ENCODE measurements at places on chromosomes 13 and 19. TPM values are rescaled to one million over a fixed set of nuclear protein-coding genes. Genes with fewer than 3 reads are reported as not detected.
A peak's percentile ranks its signal among the peaks of the same experiment; 100 is the strongest.

GRCh38 chr19:41706741-41707501 lies 1.5 kb upstream of the CEACAM5 start:
- DNase-seq = peak; percentile 59

- peak; percentile 61 for DNase-seq
Observed at GRCh38 chr13:27353166-27353583, 71.2 kb upstream of the GTF3A start.

Gene SCAF1
- 27.3 TPM for total RNA-seq

GRCh38 chr19:3142292-3142670 lies 6.4 kb downstream of the GNA15 start:
- DNase-seq = peak; percentile 87

DNA sequence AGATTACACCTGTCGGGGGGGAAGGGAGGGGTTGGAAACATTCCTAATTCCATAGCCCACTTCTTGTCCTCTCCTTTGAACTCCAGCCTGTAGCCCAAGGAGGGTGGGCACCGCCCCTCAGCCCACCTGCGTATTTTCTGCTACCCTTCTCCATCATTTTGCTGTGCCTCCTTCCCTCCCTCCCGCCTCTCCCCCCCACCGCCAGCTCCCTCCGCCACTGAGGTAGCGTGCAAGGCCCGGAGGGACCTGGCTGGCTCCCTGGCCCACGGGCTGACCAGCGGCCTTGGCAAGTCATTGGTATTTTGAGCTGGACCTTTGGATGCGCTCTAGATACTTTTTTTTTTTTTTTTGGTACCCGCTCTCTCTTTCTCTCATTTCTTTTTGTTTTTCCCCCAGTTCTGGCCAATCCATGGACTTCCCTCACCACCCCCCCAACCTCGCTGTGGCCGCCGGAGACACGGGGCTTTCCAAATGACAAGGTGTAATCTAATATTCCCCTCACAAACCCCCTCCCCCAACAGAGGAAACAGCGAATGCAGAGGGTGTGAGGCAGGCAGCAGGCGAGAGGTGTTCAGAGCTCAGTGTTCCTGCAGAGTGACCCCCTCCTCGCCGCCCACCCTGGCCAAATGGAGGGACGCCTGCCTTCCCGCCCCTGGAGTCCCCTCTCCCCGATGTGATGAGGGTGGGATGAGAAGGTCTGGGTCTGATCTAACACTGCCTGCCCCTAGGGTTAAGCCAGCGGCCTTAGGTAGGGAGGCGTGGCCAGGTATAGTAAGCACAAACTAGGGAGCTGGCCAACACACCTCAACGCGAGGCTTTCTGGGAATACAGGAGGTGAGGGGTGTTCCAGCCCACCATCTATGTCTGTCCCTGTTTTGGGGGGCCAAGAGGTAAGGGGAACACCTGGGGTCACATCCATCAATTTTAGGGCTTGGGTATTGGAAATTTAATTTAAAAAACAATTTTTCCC lies 89.2 kb downstream of the PTPRS start:
- no peak for DNase-seq

DNA sequence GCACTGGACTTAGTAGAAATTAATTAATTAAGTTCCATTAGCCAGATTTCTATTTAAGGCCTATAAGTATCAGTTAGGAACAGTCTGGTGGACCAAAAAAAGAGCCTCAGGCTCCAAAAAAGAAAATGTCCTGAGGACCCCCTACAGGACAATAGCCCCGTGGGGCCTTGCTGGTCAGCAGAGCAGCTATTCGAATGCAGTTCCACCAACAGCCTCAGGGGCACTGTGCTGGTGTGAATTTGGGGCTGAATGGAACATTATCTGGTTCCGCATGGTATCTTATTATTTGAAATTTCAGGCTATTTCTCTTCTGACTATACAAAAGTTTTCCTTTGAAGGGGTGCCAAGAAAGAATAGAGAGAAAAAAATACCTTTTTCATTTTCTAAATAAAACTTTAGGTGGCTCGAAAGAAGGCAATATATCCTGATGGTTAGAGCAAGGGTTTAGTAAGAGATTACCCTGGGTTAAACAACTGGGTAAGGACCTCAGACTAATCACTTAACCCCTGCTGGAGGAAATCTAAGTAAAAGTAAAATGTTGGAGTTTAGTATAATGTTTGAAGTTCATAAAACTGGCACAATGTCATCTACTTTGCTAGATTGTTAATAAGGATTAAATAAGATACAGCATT lies 147.2 kb downstream of the MIPEP start:
- DNase-seq = no peak

Gene ZNF726
- 7.3 TPM for total RNA-seq

DNA sequence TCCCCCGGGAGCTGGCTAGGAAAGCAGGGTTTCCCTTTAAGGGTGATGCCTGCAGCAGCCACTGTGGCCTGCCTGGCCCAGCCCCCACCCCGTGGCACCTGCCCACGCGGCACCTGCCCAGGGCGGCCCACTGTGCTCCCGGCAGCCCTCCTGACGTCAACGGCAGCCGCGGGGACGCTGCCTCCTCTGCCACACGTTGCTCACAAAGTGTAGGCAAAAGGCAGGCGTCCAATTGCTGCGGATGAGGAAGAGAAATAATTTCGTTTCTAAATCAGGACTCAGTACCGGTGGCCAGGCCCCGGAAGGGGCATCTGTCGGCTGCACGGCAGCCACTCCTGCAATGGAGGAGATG lies 122.3 kb downstream of the URI1 start:
- no peak for DNase-seq

Gene KATNAL1
- total RNA-seq = 54.9 TPM

GRCh38 chr13:107208889-107209288 lies 641.0 kb upstream of the ARGLU1 start:
- DNase-seq = no peak

Gene REX1BD
- total RNA-seq = 84.0 TPM

- no peak for DNase-seq
Observed at GRCh38 chr19:29665826-29666577, 741 bp downstream of the PLEKHF1 start.

Gene NLRP9
- total RNA-seq = not detected

DNA sequence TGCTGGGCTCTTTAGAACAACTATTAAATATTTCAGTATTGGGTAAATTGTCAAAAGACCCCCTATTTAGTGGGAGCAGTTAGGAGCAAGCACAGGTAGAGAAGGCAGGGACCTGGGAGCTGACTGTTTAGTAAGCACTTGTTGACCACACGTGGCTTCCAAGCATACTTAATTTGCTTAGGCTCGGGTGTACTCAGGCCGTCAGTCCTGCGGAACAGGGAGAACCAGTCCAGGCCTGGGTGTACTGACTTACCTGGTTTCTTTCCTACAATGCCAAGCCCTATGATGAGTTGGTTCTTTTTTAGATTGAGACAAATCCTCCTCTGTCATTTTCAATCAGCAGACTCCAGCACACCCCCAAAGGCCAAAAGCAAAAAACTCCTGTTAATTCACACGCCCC lies 90.0 kb downstream of the WDFY2 start:
- DNase-seq = no peak

- no peak for DNase-seq
Observed at GRCh38 chr13:100526318-100527000, 62.1 kb downstream of the GGACT start.

- DNase-seq = no peak
Observed at GRCh38 chr13:107301724-107302374, 733.9 kb upstream of the ARGLU1 start.

- DNase-seq = no peak
Observed at GRCh38 chr19:8654591-8655339, 24.3 kb downstream of the NFILZ start.

Gene TMPRSS9
- total RNA-seq = not detected

Gene DMKN
- total RNA-seq = not detected

GRCh38 chr19:57688011-57688763 lies 6.4 kb downstream of the ZNF551 start:
- no peak for DNase-seq

Gene RASGRP4
- not detected for total RNA-seq

Gene TNFRSF19
- total RNA-seq = not detected

GRCh38 chr19:827314-827709 lies 325 bp upstream of the AZU1 start:
- no peak for DNase-seq

- DNase-seq = no peak
Observed at GRCh38 chr19:49335071-49335783, at the start of gene CD37. Gene CD37, plus strand, starts transcription at chr19:49335406. Its CDS starts 135 bp downstream, at chr19:49335541.

DNA sequence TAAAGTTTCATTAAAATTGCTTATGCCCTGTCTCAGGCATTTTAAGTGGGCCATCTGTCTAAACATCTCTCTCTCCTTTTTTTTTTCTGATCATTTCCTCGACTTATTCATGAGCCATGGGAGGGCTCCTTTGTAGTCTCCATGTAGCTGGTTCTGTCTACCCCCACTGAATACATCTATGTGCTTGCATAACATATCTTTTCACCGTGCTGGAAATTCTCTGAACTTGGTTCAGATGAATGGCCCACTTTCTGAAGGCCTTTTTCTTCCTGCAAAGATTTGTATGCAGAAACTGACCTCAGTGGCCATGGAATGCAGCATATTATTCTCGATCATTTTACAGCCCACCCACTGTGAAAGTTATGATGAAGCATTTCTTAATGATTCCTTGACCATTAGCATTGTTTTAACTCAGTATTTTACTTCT lies 225.3 kb downstream of the GGACT start:
- peak; percentile 80 for DNase-seq
